Activated T-helper 2 cell treated with anti-CD3 and anti-CD28 coated beads, Interferon-gamma antibody, Interleukin-2, Interleukin-4, amounts not matched to agents 10 μg/mL and 5 μg/mL and 100 μg/mL, durations not matched to agents 14 hours and 24 hours and 36 hours (primary cell): ENCODE measurements at places on chromosomes 6 and 20. TPM values are rescaled to one million over a fixed set of nuclear protein-coding genes. Genes with fewer than 3 reads are reported as not detected.
A peak's percentile ranks its signal among the peaks of the same experiment; 100 is the strongest.

DNA sequence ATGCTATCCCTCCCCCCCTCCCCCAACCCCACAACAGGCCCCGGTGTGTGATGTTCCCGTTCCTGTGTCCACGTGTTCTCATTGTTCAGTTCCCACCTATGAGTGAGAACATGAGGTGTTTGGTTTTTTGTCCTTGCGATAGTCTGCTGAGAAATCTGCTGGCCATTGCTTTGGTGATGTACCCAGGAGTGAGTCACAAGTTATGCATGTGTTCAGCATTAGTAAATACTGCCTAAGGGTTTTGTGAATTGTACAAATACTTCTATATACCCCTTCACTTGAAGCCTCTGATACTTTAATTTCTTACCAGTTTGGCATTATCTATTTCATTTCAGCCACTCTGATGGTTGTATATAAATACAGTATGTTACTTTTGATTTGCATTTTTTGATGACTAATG lies 711.3 kb upstream of the GJE1 start:
- peaks cover 2% of the 10 kb centered on the region for H3K27me3 ChIP-seq
- no peaks in the 10 kb centered on the region for H3K36me3 ChIP-seq
- H3K27ac ChIP-seq: no peak overlapping the region
- H3K4me3 ChIP-seq: no peak overlapping the region
- H3K4me1 ChIP-seq: no peaks in the 10 kb centered on the region
- DNase-seq: no peak

DNA sequence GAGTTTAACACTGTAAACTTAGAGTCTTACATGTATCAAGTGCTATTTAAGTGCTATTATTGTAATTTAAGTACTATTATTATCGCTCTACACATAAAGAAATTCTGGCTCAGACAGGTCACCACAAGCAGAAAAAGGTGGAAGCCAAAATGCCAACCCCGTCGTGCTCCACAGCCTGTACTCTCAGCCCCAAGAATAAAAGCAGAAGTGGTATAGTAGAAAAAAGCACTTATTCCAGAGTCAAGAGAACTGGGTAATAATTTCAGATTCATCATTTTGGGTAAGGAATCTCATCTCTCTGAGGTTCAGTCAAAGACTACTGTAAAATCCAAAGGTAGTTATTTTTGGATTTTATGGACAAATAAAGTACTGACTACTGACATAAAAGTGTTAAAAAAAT lies 943 bp downstream of the ZUP1 start:
- no peak for DNase-seq
- peak overlapping the region; percentile 95 for H3K27ac ChIP-seq
- H3K27me3 ChIP-seq: peaks cover 19% of the 10 kb centered on the region
- H3K4me1 ChIP-seq: peaks cover 34% of the 10 kb centered on the region

- no peaks in the 10 kb centered on the region for H3K36me3 ChIP-seq
- no peak overlapping the region for H3K27ac ChIP-seq
- H3K27me3 ChIP-seq: peaks cover 12% of the 10 kb centered on the region
Measured at GRCh38 chr6:35007016-35007415, 118.0 kb downstream of the ANKS1A start.

The SLC9A8 gene
- 16.4 and 18.7 TPM in 2 replicates for total RNA-seq

The MCCD1 gene
- total RNA-seq: not detected in 2 replicates

GRCh38 chr6:154234019-154234772 lies 122.4 kb downstream of the IPCEF1 start:
- no peaks in the 10 kb centered on the region for H3K36me3 ChIP-seq
- peaks cover 38% of the 10 kb centered on the region for H3K4me1 ChIP-seq
- no peak for DNase-seq
- no peak overlapping the region for H3K4me3 ChIP-seq
- no peak overlapping the region for H3K27ac ChIP-seq
- peaks cover 2% of the 10 kb centered on the region for H3K27me3 ChIP-seq

GRCh38 chr6:17551383-17551958 lies 48.6 kb upstream of the FAM8A1 start:
- DNase-seq: no peak
- no peaks in the 10 kb centered on the region for H3K4me1 ChIP-seq
- H3K4me3 ChIP-seq: no peak overlapping the region
- H3K27ac ChIP-seq: no peak overlapping the region
- H3K36me3 ChIP-seq: no peaks in the 10 kb centered on the region
- H3K27me3 ChIP-seq: no peaks in the 10 kb centered on the region

- DNase-seq: no peak
- no peak overlapping the region for H3K27ac ChIP-seq
- H3K4me1 ChIP-seq: peaks cover 30% of the 10 kb centered on the region
- H3K36me3 ChIP-seq: peaks cover 6% of the 10 kb centered on the region
- no peaks in the 10 kb centered on the region for H3K27me3 ChIP-seq
- no peak overlapping the region for H3K4me3 ChIP-seq
Measured at GRCh38 chr6:37860226-37860839, 40.8 kb downstream of the ZFAND3 start.

DNA sequence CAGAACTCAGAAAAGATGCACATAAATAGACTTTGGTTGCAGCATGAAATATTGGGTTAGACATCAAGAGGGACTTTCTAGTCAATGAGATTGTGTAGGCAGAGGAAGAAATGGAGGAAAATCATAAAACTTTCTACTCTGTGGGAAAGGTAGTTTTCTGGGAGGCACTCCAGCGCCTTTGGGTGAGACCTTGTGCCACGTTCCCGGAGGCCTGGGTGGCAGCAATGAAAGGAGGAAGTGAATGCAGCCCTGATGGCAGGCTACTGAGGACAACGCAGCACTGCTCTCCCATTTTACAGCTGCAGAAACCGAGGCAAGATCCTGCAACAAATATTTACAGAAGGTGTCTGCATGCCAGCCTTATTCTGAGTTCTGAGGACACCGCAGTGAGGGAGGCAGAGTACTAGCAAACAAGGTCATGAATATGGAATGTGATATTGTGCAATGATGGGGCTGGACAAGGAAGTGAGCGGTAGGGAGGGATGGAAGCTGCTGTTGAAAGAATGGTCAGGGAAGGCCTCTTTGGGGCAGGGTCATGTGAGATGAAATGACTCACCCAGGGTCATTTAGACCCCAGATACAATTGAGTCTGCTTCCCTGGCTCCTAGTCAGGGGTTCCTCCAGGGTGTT lies 159.1 kb downstream of the TFAP2C start:
- DNase-seq: no peak
- H3K36me3 ChIP-seq: no peaks in the 10 kb centered on the region
- H3K27ac ChIP-seq: no peak overlapping the region
- H3K4me3 ChIP-seq: no peak overlapping the region

- no peaks in the 10 kb centered on the region for H3K36me3 ChIP-seq
- no peak for DNase-seq
- no peaks in the 10 kb centered on the region for H3K4me1 ChIP-seq
- H3K27ac ChIP-seq: no peak overlapping the region
- peaks cover 2% of the 10 kb centered on the region for H3K27me3 ChIP-seq
Measured at GRCh38 chr6:71324194-71324785, 35.7 kb downstream of the OGFRL1 start.
